Stimulated activated CD4-positive, alpha-beta T cell treated with anti-CD3 and anti-CD28 coated beads, Interleukin-15, amount 100 ng/mL, for 48 hours (primary cell): ENCODE measurements at places on chromosomes 3 and 15.

DNA sequence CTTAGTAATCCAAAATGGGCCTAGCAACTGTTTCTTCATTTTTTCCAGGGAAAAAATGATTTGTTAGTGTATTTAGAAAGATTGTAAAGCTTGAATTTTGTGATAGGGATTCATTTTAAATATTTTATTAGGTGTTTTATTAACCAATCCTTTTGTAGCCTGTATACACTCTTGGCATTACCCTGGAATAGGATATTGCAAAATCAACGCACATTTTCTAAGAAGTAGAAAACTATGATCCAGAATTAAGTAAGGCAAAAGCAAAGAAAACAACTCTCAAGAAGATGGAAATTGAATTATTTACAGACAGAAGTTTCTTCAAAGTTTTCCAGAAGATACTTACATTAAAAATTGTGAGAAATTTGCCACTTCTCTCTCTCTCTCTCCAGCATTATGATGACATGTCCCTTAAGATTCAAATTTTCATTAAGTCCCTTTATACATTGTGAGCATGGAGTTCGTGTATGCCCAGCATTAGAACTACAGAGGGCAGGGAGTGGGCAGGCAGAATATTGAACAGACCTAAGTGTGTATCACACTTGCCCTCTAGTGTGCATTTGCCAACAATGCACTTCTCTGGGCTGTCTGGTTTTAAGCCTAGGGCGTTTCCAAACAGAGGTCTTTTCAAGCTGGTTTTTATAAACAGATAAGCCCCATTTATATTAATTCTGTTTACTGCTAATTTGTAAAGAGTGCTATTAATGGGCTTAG, 28.5 kb upstream of the CMSS1 start:
- no peak for DNase-seq

GRCh38 chr3:158095111-158095813, 11.0 kb downstream of the SHOX2 start:
- DNase-seq: no peak

GRCh38 chr3:36297195-36297594, 83.1 kb upstream of the STAC start:
- no peak for DNase-seq

GRCh38 chr3:120125992-120126391, 31.7 kb upstream of the GSK3B start:
- no peak for DNase-seq

- peak; percentile 83 for DNase-seq
Measured at GRCh38 chr15:50354838-50355618, at the start of gene GABPB1. TSS of gene GABPB1 (minus strand) at chr15:50355198. CDS start at chr15:50309798, 45,400 bp downstream.

DNA sequence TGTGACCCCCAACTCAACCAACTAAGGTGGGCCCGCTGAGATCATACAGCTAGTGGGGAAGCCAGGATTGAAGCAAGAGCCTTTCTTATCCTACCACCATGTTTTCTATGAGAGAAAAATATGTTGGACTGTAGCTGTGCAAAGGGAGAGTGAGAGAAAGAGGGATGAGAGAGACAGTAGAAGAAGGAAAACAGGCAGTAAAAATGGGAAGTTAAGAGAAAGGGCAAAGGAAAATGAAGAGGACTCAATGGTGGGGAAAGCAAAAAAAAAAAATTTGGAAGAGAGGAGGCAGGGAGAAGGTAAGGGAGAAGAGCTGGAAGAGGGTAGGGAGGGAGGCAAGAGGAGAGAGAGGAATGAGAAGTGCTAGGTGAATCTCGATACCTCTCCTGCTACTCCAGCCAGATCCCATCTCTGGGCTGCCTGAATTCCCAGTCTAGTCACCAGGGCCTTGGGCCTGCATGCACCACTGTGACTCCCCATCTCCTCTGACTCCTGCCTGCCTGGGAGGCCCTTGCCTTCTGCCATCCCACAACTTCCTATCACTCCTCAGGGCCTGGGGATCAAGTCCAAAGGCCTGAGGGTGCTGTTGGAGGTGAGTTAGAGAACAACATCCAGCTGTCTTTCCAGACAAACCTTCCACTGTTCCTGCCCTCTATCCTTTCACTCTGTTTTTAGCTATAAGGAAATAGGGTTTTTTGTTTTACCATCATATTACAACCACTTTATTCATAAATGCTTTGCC, 15.7 kb downstream of the FAM81A start:
- no peak for DNase-seq

- DNase-seq: no peak
Measured at GRCh38 chr3:187044206-187044605, 95.1 kb downstream of the RPL39L start.

DNA sequence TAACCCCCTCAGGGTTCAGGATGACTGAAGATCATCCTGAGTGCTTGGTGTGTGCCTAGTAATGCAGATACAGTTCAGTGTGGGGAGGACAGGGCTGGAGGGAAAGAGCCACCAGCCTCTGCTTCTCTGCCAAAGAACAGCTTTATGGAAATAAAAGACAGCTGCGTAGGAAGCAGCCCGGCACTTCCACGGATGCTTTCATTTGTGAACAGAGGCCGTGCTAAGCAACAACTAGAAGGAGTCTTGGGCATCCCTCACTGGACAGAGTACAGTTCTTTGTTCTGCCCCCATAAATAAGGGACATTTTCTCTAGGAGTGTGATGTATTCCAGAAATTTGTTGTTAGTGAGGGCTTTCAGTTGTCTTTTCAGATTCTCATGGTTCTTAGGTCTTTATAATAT, 194.8 kb upstream of the RGMA start:
- no peak for DNase-seq

DNA sequence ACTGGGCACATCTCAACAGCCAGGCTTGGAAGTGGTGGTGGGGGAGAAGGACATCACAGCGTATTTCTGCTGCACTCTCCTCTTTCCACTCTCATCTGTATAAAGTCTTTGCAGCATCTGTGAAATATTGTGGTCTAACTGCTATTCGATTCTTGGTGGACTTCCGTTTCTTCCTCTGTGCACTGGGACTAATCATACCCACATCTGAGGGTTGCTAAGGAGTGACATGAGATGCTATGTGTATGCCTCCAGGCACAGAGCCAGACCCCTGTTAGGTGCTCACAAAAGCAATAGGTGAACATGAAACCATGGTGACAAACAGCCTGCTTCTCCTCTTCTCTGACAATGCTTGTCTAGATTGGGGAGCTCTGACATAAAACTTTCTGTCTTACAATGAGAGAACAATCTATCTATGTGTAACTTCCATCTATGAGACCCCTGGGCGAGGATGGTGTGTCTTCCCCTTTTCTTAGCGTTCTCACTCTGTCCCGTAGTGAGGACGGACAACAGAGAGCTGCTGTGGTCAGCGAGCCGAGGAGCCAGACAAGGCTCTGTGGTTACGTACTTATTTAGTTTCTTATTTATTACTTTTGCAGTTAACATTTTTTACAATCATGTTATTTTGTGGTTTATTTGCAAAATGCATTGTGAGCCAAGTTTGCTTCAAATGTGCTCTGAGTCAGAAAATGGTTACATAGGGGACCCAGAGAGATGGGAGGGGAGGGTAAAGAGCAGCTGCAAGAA, 196.7 kb upstream of the TPRG1 start:
- no peak for DNase-seq

DNA sequence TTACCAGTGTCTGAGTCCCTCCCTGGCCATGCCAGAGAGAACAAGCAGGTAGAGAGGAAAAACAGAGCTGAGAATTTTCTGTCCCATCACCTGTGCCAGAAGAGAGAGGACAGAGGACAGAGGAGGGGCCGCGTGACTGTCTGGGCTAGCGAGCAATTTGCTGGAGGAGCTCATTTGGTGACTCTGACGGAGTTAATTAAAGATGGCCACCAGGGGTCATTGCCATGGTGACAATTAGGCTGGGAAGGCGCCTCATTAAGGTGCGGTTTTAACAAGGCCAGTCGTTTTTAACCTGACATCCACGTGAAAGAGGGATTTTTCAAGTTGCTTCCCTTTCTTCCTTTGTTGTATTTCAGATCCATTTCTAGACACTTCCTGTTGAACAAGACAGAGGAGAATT, 72.4 kb downstream of the RHCG start:
- DNase-seq: no peak

DNA sequence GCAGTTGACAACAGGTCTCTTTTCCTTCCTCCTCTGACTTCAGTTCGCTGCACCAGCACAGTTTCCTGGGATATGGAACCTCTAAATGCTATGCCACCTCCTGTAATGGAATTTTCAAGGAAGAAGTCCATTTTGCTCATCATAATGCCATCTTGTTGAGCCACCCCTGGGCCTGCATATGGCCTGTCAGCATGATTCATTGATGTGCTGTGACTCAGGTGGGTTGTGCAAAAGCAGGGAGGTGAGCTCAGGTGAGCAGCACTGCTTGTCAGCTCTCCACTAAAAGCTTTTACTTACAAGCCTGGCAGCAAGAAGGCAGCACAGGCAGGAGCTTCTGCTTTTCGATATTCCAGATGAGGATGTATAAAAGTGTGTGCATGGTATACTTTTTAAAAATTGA, 247.1 kb upstream of the LMCD1 start:
- no peak for DNase-seq

GRCh38 chr3:4614070-4614469, 120.9 kb downstream of the ITPR1 start:
- no peak for DNase-seq

- no peak for DNase-seq
Measured at GRCh38 chr3:189964623-189965332, 155.9 kb downstream of the P3H2 start.

- DNase-seq: no peak
Measured at GRCh38 chr3:10771486-10772270, 44.4 kb upstream of the SLC6A11 start.

DNA sequence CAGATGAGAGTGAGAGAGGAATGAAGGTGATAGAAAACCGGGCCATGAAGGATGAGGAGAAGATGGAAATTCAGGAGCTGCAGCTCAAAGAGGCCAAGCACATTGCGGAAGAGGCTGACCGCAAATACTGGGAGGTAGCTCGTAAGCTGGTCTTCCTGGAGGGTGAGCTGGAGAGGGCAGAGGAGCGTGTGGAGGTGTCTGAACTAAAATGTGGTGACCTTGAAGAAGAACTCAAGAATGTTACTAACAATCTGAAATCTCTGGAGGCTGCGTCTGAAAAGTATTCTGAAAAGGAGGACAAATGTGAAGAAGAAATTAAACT, 88.9 kb downstream of the EOMES start:
- no peak for DNase-seq

DNA sequence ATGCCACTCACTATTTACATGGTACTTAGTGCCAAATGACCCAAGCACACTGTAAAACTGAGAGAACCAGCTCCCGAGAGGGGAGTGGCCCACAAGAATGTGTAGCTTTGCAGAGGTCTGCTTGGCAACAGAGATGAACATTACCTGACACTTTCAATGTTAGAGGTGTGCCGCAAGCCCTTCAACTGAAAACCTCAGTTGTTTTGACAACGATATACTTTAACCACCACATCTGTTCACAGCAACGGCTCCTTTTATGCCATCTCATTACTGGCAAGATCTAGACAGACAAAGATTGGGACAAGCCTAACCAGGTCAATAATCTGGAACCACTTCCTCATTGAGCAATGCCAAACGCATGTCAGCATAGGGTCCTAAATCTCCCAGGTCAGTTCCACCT, 23.7 kb downstream of the NEK10 start:
- no peak for DNase-seq

DNA sequence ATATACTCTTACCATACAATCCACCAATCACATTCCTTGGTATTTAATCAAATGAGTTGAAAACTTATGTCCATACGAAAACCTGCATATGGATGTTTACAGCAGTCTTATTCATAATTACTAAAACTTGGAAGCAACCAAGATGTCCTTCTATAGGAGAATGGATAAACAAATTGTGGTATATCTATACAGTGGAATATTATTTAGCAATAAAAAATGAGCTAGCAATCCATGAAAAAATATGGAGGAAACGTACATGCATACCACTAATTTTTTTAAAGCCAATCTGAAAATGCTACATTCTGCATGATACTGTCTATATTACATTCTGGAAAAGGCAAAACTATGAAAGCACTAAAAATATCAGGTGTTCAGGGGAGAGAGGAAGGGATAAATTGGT, 73.9 kb upstream of the LPP start:
- DNase-seq: no peak

DNA sequence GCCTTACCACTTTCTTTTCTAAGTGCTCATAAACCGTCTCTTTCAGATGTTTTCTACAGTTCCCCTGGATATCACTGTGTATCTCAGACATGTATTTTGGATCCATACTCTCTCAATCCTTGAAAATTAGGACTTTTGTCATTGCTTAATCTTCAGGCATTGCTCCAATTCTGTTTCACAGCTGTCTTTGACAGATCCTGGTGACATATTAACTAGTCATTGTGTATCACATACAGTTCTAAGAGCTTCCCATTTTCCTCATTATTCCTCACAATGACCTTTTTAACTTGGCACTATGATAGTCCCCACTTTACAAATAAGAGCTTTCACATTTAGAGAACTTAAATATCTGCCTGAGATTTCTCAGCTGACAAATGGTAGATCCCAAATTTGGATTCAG, 151.7 kb downstream of the CLSTN2 start:
- DNase-seq: no peak

DNA sequence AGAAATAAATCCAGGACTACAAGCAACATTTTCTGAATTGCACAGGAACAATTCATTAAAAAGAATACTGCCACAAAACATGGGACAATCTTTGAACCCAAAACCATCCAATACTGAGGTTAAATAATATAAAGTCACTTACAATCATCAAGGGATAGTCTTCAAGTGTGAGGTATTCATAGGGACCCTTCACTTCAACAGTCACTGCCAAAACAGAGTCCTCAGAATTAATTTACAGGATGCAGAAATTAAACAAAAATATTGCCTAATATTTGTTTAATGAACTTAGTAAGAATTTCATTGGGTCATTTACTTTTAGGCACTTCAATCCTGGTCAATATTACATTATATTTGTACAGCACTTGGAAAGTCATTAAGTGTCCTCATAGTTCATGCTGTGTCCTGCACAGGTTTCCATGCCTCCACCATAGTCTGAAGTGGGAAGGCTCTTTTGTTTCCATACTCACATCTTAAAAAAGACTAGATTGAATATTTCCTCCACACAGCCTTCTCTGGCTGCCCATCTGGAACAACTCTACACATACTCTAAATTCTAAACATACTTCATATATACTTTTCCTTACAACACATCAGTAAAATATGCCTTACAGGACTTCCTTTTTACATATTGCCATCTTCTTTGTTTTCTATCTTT, 31.6 kb upstream of the VPS39 start:
- DNase-seq: no peak

- DNase-seq: no peak
Measured at GRCh38 chr3:157174290-157174648, 14.3 kb upstream of the CCNL1 start.

- DNase-seq: no peak
Measured at GRCh38 chr15:99435113-99435695, 130.6 kb upstream of the MEF2A start.
